ENCODE measurements at places on chromosomes 2 and 18.

DNA sequence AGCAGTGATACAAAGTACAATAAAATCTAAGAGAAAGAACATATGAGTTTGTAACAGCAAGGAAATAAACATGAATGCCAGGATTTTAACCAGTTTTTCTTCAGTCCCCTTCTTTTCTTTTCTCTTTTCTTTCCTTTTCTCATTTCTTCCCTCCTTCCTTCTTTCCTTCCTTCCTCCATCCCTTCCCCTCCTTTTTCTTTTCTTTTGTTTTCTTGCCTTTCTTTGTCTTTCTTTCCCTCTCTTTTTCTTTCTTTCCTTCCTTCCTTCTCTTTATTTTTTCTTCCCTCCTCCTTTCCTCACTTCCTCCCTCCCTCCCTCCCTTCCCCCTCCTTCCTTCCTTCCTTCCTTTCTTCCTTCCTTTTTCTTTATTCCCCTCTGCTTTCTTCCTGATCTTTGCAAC is 142.8 kb upstream of the SYT4 start:
- DNase-seq: no peak

GRCh38 chr2:202114795-202115194 is 41.7 kb downstream of the KIAA2012 start:
- DNase-seq: no peak

DNA sequence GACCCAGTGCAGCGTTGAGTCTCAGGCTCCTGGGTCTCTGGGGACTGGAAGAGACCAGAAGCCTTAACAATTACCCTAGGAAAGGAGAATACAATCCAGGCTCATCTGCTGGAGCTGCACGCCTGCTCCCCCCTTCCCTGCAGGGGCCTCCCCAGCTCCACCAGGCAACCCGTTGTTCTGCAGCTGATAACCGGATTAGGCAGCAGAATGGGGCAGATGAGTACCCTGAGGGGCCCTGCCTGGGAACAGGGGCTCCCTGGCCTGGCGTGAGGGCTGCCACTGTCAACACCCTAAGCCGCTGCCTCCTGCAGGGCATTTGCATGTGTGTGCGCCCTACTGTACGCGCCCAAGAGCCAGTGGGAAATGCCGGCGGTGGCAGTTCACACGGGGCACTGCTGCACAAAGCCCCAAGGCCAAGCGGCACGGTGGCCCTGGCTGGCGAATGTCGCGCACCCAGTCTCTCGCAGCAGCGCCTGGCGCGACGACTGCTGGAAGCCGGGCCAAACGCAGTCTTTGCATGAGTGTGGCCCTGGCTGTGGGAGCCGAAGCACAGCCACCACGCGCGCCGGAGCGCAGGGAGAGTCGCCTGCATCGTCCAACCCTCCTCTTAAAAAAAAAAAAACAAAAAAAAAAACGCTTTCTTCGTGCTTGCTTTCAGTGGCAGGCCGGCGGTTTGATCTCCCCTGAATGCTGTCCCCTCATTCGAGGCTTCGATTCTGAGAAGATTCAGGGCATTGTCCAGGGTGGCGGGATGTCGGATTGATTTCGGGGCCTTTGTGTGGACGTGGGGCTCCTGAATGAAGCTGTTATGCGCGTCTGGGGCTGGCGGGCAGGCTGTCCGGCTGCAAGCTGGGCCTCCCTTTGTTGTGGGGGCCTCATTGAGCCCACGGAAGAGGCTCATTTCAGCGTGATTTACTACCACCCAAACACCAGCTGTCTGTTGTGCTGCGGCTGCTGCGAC is 63.8 kb downstream of the SETBP1 start:
- peak; percentile 86 for DNase-seq

DNA sequence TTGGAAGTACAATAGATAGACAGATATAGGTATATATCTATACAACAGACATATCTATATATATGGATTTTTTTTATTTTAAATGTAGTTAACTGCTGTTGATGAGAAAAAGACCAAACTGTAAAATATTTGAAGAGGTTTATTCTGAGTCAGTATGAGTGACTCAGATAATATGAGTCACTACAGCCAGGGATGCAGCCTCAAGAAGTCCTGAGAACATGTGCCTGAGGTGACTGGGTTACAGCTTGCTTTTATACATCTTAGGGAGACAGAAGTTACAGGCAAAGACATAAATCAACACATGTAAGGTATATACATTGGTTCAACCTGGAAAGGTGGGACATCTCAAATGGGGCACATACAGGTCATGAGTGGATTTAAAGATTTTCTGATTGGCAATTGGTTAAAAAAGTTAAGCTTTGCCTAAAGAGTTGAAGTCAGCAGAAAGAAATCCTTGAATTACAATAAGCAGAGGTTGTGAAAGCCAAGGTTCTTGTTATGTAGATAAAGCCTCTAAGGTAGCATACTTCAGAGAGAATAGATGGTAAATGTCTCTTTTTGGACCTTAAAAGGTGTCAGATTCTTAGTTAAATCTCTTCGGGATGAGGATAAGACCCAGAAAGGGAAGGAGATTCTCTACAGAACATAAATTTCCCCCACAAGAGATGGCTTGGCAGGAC is 149.9 kb downstream of the RBM43 start:
- no peak for DNase-seq

- peak; percentile 78 for DNase-seq
Observed at GRCh38 chr2:219402665-219403515, 15.2 kb upstream of the DNPEP start.

DNA sequence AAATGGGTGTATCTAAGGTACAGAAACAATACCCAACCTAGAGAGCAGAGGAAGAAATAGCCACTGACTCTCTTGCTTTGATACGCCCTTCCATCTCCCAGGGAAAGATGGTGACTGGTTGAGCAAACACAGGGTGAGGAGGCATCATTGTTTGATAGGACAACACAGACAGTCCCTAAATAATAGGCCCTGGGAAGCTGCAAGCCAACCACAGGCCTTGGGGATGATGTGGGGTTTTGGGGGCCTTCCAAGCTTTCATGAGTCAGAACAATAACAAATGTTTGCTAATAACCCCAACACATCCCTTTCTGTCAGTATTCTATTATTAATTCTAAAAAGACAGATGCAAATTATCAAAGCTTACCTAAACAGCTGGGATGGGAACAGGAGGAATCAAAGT is 9.8 kb downstream of the LGALSL start:
- no peak for DNase-seq

GRCh38 chr18:76339246-76339620 is 155.8 kb downstream of the ZNF516 start:
- no peak for DNase-seq

DNA sequence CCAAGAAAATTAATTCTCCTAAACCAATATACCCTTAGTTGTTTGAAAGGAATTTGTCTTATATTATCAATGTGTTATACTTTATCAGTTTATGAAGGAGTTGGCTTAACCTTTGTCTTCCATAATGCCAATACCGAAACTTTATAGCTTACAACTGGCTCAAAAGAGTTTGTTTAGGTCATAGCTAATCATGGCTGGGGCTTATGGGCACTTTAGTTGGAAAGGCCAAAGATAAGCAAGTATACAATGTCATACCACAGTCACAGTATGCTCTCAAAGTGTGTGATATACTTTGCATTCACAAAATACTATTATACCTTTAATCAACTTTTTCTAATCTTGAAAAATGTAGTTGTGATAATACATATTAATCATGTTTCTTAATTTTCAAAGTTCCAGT is 2.3 kb downstream of the KLHL41 start:
- no peak for DNase-seq

- DNase-seq: no peak
Observed at GRCh38 chr2:295090-295489, 7.2 kb upstream of the ALKAL2 start.

DNA sequence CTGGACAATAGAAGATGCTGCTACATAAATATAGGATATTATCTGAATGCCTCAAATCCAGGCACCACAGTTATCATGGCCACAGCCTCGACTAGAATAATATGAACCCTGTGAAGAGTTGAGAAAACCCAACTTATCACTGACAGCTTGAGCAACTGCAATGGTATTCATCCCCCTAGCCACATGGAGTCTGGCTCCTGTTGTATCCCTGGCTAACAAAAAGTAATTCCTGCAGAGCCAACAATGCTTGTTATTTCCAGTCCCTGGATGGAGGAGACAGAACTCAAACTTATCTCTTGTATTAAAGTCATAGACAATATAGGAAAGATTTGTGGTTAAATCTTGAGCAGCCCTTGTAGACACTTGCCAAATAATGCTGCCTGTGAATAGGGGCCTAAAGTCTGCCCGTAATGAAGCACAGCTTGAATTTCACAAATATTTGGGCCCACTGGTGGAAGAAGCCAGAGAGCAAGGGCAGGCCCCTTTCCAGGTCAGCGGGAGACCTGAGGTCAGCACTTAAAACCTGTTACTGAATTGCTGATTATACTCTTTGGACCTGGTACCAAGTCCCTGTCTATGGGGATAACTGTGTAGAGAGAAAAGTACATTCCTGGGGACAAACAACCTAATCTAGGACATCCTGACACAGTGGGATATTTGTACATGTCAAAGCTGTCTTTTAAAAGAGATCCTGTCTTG is 28.4 kb upstream of the SUCLG1 start:
- DNase-seq: no peak

DNA sequence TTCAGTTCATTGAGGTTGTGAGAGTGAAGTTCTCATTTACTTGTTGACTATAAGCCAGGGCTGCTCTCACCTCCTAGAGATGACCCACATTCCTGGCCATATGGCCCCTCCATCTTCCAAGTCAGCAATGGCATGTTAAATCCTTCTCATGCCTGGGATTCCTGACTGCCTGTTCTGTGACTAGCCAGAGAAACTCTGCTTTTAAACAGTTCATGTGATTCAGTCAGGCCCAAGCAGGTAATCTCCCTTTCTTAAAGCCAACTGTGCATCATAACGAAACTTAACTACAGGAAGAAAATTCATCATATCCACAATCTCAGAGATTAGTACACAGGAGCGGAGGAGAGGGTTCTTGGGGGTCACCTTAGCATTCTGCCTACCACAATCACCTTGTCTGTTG is 11.5 kb downstream of the DPP4 start:
- no peak for DNase-seq

GRCh38 chr2:239156516-239157265 is 244.1 kb downstream of the HDAC4 start:
- DNase-seq: no peak

DNA sequence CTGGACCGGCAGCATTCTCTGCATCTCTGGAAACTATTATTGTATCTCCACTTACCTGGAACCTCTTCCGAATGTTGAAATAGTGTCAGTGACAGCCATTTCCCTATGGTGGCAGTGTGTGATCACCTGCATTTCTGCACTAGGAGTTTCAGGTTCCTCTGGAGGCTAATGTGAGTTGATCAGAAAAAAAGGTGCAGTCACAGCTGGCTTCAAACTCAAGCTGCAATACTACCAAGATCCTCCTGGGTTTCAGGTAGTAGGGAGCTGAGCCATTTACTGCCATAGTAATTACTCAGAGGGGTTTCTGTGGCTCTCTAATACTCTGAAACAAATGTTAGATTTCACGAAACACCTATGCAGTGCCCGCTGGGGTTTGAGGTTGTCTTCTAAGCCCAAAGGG is 183.5 kb upstream of the OSR1 start:
- DNase-seq: no peak

DNA sequence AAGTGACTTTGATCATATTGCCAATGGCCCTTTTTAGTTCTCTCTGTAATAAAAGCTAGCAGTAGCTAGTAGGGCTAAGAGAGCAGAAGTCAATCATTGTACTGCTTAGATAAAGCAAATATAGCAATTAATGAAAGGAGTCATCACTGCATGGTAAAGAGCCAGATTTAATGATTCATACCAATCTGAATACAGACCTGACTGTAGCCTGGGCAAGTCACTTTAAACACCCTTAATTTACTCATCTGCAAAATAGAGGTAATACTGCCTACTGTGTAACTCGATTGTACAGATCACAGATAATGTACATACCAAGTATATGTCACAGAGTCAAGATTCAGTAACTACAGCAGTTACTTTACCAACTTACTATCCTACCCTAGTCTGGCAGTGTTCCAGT is 63.6 kb downstream of the ASXL2 start:
- no peak for DNase-seq

- no peak for DNase-seq
Observed at GRCh38 chr18:7172611-7173010, 55.0 kb upstream of the LAMA1 start.

- no peak for DNase-seq
Observed at GRCh38 chr2:181164699-181165098, 184.3 kb downstream of the UBE2E3 start.

GRCh38 chr18:51169731-51170130 is 27.8 kb downstream of the MEX3C start:
- no peak for DNase-seq

GRCh38 chr18:49655266-49656072 is 93.6 kb downstream of the LIPG start:
- DNase-seq: no peak

- DNase-seq: no peak
Observed at GRCh38 chr2:30514134-30514847, 67.2 kb downstream of the LCLAT1 start.

DNA sequence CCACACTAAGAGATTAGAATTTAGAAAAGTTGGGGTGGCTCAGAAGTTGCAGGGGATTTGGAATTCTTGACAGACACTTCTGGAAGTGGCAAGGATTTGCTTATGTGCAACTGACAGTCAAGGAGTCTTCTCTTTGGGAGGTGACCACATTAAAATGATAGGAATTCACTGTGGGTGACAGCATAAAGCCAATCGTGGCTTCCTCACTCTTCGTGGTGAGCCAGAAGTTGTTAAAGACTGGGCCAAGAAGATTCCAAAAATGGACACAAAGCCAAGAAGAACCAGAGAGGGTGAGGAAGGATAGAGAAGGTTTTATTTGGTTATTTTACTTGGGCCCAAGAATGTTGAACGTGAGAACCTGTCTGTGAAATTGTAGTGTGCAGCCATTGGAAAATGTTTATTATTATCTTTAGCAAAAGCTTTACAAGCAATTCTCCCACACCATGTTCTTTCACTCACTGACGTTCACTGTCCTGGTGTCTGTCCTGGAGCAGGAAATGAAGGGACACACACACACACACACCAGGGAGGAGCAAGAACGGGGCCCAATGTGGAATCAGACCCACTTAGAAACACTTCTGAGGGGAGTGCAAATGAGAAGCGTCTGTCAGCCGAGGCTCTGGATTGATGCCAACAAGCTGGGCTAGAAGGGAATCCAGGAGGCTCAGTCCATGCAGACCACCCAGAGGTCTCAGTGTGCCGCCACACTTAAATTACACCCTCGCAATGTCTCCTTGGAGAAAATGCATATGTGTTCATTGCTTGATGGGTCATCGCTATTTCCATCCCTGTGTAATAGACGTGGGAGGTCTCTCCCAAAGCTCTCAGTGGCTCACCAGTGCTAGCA is 37.2 kb downstream of the STEAP3 start:
- no peak for DNase-seq
